Small intestine (tissue), 16 donors: ENCODE measurements at places on chromosomes 1 and 21. TPM values are rescaled to one million over a fixed set of nuclear protein-coding genes. Genes with fewer than 3 reads are reported as not detected.

DNA sequence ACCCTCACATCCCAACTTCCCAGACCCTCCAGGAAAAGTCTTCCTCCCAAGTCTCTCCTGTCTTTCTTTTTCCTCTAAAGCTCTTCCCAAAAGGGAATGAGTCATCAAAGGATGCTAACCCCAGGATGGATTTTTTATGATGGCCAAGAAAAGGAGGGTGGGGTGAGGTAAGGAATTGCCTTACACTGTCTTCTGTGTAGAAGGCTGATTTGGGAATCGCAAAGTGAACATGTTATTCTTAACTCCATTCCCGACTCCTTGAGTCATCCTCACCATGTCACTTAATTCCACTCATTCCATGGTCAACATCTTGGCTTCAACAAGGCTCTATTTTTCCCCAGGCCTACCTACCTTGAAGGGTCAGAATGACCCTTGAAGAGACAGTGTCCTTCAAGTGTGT, 44.0 kb downstream of the TBX15 start:
- H3K4me1 ChIP-seq: no peaks in the 10 kb centered on the region
- no peak overlapping the region for H3K27ac ChIP-seq
- no peaks in the 10 kb centered on the region for H3K36me3 ChIP-seq
- no peaks in the 10 kb centered on the region for H3K27me3 ChIP-seq

DNA sequence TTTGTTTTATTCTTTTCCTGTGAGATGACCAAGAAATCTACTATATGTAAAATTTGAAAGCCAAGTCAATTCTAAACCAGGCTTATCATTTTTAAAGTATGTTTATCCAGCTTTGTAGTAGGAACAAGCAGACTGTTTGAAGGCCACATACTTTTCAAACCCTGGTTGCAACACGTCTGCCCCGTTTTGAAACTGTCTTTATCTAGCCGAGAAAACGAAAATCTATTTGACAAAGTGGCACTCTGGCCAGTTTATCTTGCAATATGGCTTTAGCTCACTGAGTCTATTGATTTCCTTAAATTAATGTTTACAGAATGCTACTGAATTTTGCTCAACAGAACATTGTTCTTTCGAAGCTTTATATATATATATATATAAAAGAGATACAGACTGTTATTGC, 39.7 kb downstream of the PROX1 start:
- H3K4me3 ChIP-seq: no peak overlapping the region
- no peaks in the 10 kb centered on the region for H3K27me3 ChIP-seq
- peaks cover 9% of the 10 kb centered on the region for H3K4me1 ChIP-seq
- H3K36me3 ChIP-seq: no peaks in the 10 kb centered on the region
- no peak overlapping the region for H3K27ac ChIP-seq
- peak; percentile 19 for DNase-seq

DNA sequence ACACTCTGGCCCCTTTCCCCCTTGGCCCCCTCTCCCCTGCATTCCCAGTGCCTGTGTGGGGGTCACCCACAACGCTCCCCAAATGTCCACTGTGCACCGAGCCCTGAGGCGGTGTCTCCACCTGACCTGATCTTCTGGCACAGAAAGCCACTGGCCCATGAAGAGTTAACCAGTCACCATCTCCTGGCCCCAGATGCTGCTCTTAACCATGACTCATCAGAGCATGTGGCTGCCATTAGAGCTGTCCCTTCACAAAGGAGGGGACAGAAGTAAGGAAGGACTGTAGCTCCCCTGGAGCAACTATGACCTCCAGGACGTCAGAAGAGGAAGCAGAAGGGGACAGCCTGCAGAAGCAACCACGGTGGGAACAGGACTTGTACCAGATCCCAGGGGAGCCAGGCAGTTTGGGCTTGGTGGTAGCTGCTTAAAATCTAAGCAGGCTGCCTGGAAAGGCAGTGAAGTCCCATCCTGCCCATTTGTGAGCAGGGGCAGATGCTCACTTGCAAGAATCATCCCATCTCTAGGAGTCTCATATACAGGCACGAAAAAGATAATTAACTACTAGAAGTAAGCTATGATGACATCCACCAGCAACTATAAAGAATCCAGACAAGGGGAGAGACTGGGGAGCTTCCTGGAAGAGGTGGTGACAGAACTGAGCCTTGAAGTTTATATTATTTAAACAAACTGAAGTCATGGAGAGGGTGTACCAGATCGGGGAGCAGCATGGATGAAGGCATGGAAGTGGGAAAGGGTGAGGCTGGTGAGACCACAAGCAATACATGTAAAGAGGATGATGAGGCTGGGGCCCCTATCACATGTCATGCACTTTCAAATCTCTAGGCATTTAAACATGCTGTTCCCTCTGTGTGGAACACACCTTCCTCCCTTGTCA, 1.1 kb upstream of the TTC39A start:
- peak overlapping the region; percentile 70 for H3K4me3 ChIP-seq
- peak; percentile 67 for DNase-seq
- H3K36me3 ChIP-seq: no peaks in the 10 kb centered on the region
- H3K27ac ChIP-seq: peak overlapping the region; percentile 43

GRCh38 chr1:15775706-15776105, 17.1 kb downstream of the FBLIM1 start:
- no peak overlapping the region for H3K27ac ChIP-seq
- peaks cover 93% of the 10 kb centered on the region for H3K36me3 ChIP-seq
- no peaks in the 10 kb centered on the region for H3K27me3 ChIP-seq
- H3K4me1 ChIP-seq: peaks cover 2% of the 10 kb centered on the region
- no peak overlapping the region for H3K4me3 ChIP-seq

GRCh38 chr1:185735701-185736064, 1.5 kb downstream of the HMCN1 start:
- no peaks in the 10 kb centered on the region for H3K4me1 ChIP-seq
- H3K27ac ChIP-seq: no peak overlapping the region
- DNase-seq: no peak
- peaks cover 28% of the 10 kb centered on the region for H3K27me3 ChIP-seq
- H3K36me3 ChIP-seq: no peaks in the 10 kb centered on the region

DNA sequence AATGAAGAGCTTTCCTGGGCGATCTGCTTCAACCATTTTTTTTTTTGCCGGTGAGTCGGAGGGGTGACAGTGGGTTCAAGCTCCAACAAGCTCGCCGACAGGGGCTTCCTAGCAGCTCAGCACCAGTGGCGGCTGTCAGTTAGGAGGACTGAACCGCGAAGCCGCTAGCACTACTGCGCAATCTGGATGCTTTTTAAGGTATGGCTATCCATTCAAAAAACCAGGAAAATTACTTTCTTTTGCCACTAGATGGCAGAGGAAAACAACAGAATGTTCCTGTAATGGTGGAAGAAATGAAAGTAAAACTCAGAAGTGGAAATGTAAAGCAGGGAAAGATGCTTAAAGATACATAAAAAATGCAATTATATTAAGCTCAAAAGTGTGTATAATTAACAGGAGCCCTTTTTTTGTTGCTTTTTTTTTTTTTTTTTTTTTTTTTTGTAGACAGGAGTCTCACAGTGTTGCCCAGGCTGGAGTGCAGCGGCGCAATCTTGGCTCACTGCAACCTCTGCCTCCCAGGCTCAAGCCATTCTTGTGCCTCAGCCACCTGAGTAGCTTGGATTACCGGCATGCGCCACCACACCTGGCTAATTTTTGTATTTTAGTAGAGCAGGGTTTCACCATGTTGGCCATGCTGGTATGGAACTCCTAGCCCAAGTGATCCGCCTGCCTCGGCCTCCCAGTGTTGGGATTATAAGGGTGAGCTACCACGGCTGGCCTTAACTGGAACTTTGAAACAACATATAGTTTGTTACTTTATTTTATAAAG, 8.5 kb downstream of the KYAT3 start:
- H3K36me3 ChIP-seq: no peaks in the 10 kb centered on the region
- H3K27me3 ChIP-seq: no peaks in the 10 kb centered on the region
- peak; percentile 69 for DNase-seq
- peaks cover 14% of the 10 kb centered on the region for H3K4me1 ChIP-seq

GRCh38 chr1:20634594-20635084, 1.4 kb downstream of the PINK1 start:
- no peak overlapping the region for H3K27ac ChIP-seq
- H3K27me3 ChIP-seq: no peaks in the 10 kb centered on the region
- peaks cover 3% of the 10 kb centered on the region for H3K4me1 ChIP-seq
- H3K36me3 ChIP-seq: peaks cover 29% of the 10 kb centered on the region
- H3K4me3 ChIP-seq: peak overlapping the region; percentile 96

- no peak overlapping the region for H3K27ac ChIP-seq
- H3K27me3 ChIP-seq: no peaks in the 10 kb centered on the region
- H3K4me3 ChIP-seq: no peak overlapping the region
- no peaks in the 10 kb centered on the region for H3K36me3 ChIP-seq
These were observed 4.9 kb upstream of the ABCA4 start for GRCh38 chr1:94125551-94126514.

DNA sequence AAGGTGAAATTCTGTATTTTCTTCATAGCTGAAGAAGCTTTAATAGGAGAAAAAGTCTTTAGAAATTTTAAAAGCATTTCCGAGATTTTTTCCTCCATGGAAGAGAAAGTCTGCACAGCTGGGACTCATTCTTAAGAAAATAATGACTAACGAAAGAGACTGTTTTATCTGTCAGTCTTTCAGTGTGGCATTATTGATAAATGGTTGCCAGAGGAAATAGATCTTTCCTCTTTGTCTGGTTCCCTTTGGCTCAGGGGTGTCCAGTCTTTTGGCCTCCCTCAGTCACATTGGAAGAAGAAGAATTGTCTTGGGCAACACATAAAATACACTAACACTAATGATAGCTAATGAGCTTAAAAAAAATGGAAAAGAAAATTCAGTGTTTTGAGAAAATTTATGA, 49.9 kb downstream of the KDM1A start:
- peaks cover 7% of the 10 kb centered on the region for H3K36me3 ChIP-seq
- no peak for DNase-seq
- H3K4me1 ChIP-seq: no peaks in the 10 kb centered on the region
- H3K27ac ChIP-seq: no peak overlapping the region

DNA sequence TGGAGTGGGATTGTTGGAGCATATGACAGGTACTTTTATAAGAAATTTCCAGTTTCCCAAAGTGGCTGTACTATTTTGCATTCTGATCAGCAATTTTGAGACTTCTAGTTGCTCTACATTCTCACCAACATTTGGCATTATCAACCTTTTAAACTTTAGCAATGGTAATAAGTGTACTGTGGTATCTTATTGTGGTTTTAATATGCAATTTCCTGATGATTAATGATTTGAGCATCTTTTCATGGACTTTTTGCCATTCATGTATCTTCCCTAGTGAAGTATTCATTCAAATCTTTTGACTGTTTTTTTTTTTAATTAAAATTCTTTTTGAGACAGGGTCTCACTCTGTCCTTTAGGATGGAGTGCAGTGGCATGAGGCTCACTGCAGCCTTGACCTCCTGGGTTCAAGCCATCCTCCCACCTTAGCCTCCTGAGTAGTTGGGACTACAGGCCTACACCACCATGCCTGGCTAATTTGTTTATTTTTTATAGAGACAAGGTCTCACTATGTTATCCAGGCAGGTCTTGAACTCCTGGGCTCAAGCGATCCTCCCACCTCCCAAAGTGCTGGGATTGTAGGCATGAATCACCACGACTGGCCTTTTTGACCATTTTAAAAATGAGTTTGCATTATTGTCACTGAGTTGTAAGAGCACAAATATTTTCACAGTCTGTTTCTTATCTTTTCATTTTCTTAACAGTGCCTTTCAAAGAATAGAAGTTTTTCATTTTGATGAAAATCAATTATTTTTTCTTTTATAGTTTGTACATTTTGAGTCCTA, 7.8 kb upstream of the SLC6A9 start:
- H3K27me3 ChIP-seq: no peaks in the 10 kb centered on the region
- H3K27ac ChIP-seq: no peak overlapping the region
- no peak for DNase-seq
- H3K4me3 ChIP-seq: no peak overlapping the region
- no peaks in the 10 kb centered on the region for H3K36me3 ChIP-seq

GRCh38 chr1:25572708-25573590, 29.5 kb downstream of the LDLRAP1 start:
- no peak overlapping the region for H3K4me3 ChIP-seq
- no peak overlapping the region for H3K27ac ChIP-seq
- DNase-seq: peak; percentile 60

GRCh38 chr1:17979815-17980214, 127.8 kb upstream of the IGSF21 start:
- H3K27ac ChIP-seq: no peak overlapping the region
- H3K27me3 ChIP-seq: no peaks in the 10 kb centered on the region

The KMO gene
- polyA plus RNA-seq: 3.2 TPM

The MTARC1 gene
- 5.4 TPM for polyA plus RNA-seq

The RGS8 gene
- not detected for polyA plus RNA-seq

The PLA2G4A gene
- polyA plus RNA-seq: 17.0 TPM
